ENCODE measurements at places on chromosomes 16 and 17.

DNA sequence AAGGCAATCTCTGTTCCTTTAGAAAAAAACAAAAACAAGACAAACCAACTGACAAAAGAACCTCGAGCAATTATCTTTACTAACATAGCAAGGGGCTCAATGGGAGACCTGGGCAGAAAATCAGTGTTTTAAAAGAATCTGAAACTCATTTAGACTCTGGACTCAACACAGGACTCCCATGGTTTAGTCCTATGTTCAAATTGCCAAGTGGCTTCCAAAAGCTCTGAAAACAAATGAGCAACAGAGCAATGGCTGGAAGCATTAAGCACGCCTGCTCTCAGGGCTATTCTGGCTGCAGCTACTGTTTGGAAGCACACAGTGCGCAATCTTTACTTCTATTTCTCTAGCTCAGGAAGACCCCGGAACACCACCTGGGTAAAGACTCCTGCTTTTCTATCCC is 162.0 kb downstream of the AATF start:
- DNase-seq = no peak

GRCh38 chr17:60391471-60392041 is 377 bp downstream of the USP32 start:
- no peak for DNase-seq

GRCh38 chr16:66083171-66083570 is 283.3 kb upstream of the CDH5 start:
- no peak for DNase-seq

DNA sequence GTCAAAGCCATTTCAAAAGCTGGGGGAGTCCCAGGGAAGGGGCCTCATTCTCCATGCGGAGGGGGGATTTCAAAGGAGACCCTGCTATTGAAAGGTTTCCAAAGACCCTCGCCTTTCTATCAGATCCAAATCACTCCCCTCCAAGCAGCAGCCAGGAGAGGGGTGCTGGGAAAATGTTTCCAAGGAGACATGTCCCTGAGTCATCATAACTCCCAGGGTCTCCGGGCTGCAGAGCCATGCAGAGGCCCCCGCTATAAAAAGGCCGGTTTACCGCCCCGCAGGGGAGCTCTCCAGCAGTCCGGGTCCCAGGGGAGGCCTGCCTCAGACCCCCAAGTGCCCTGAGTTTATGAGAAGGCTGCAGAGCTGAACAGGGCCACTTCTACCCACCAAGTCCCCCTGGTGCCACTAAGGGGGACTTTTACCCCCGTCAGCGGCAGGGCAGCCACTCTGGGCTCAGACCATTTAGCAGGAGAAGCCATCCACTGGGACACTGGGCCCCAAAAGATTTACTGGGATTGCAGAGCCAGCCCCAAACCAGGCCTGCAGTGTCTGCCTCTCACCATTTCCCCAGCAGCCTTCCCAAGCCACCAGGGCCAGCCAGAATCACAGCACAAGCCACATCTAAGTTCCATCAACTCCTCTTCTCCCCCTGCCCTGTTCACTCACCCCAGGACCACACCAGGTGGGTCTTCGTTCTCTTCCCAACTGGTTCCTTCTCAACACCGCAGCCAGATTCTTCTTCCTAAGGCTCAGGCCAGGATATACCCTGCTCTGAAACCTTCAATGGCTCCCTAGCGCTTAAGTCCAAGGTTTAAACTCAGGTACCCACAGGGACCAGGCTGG is 234.4 kb downstream of the ZNF423 start:
- no peak for DNase-seq

GRCh38 chr17:39485555-39485954 is 24.3 kb downstream of the CDK12 start:
- DNase-seq = no peak

- peak; percentile 21 for DNase-seq
These were observed 31.7 kb downstream of the OSBPL7 start for GRCh38 chr17:47789611-47790561.

- DNase-seq = no peak
These were observed 358 bp upstream of the ARHGDIG start for GRCh38 chr16:280005-280460.

- no peak for DNase-seq
These were observed 1.1 kb downstream of the MPP2 start for GRCh38 chr17:43905985-43906852.

DNA sequence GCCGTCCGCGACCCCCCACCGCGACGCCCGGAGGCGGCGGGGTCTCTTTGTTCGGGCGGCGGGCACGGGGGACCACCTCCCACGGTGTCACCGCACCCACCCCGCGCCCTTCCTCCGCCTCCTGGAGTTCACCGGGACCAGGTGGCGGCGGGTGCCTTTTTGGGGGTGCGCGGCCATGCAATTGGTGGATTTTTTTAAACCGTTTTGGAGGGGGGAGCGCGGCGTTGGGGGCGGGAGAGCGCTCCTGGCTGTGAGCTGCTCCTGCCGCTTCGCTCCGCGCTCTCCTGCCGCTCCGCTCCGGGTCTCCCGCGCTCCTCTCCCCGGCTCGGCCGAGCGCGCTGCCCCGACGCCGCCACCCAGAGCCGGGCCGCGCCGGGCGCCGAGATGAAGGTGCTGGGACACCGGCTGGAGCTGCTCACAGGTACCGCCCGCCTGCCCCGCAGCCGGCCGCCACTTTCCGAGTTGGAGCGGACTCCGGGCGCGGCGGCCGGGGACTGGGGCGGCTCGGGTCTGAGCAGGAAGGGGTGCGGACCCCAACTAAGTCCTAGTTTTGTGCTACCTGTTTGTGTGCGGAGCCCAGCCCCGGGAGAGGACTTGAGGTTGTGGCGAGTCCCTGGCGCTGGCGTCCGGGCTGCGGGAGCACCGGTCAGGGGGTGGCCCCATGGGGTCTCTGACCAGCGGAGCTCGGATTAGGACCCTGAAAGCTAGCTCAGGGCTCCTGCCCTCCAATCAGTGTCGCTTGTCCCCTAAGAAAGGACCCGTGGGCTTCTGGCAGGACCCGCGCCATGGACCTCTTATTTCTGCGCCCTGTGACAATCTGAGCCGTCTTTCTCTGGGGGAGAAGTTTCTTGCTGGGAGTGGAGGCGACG is 35.7 kb upstream of the NDRG4 start:
- DNase-seq = no peak

GRCh38 chr17:205148-205669 is 23.8 kb upstream of the DOC2B start:
- DNase-seq = no peak

GRCh38 chr17:49903523-49903922 is 55.7 kb upstream of the TAC4 start:
- DNase-seq = no peak

DNA sequence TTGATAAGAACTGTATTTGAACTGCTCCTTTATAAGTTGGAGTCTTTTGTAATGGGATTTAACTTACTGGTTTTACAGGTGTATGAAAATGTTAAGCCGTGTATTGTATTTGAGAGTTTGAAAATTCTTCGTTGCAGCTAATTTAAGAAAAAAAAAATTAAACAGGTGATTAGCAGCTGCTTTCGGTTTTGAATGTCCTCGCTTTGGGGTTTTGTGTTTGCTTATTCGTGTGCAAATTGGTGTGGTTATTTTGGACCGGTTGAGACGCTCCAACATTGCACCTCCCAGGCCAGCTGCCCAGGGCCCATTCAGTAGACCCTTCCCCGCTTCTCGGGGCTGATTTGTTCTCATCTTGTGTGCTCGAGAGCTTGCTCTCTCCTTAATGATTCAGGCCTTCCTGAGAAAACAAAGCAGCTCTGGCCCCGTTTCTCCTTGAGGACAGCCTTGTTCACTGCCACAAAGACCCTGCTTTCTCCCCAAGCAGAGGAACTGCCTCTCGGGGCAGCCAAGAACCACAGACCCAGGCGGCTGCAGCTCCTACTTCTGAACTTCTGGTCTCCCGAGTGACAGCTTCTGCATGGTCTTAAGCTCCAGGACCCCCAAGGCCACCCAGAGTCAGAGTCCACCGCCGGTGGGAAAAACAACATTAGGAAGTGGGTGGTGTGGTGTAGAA is 100.5 kb downstream of the MSI2 start:
- DNase-seq = no peak

- DNase-seq = no peak
These were observed 6.1 kb upstream of the PRSS8 start for GRCh38 chr16:31141489-31142108.

- DNase-seq = peak; percentile 91
These were observed at the start of the genes CHTF8 and UTP4 for GRCh38 chr16:69132424-69133252. Gene CHTF8 (minus strand): TSS chr16:69132588. CDS start chr16:69121458, 11,130 bp downstream. Gene UTP4 (plus strand): TSS chr16:69132649. CDS start chr16:69133460, 811 bp downstream.

DNA sequence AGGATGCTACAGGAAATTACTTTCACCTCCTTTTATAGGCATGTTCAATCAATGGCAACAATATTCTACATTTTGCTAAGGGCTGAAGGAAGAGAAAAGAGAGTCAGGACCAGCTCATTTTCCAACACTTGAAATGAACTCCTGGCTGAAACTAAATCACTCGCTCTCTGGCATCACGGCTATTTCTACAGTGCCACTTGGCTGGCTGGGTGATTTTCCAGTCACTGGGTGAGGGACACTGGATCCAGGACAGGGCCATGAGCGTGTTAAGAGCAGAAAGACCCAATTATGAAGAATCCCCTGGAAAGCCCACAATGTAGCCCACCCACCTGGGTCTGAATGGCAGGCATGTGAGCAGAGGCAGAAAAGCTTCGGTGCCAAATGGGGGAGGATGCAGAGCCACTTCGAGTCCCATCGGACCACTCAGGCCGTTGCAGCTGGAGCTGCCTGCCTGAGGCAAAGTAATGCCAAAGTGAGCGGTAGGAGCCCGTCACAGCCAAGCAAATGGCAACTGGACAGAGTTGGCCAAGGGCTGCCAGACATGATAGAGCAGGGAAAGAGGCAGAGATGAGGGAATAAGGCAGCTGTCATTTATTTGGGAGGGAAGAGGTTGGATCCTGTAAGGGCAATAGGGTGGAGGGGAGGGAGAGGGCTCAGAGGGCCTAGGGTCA is 246.2 kb downstream of the STX8 start:
- DNase-seq = no peak

- no peak for DNase-seq
These were observed 7.2 kb downstream of the TIMM22 start for GRCh38 chr17:1003972-1004768.

- DNase-seq = no peak
These were observed 9.7 kb downstream of the GUCY2D start for GRCh38 chr17:8012045-8012580.

DNA sequence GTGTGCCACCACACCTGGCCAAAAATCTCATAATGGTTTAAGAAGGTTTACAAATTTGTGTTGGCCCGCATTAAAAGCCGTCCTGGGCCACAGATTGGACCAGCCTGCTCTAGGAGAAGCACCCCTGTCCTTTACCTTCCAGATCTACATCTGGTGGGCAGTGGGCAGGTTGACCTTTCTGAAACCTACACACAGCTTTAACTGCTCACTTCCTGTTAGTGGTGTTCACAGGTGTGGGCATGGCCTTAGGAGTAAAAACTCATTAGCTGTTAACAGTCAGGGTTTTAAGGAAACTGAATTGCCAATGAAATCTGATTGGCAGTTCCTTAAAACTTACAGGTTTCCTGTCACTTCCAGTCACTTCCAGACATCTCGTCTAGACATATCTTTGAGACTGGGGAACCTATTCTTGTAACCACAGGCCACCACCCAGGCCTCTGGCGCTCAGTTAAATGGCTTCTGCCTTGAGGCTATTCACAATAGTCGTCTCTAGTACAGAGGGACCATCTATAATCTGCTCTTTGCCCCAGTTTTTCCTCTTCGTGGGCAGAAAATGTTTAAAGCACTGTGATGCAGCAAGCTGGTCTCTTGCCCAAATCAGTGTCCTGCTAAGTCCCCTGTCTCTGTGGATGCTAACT is 29.3 kb downstream of the GNGT2 start:
- no peak for DNase-seq

DNA sequence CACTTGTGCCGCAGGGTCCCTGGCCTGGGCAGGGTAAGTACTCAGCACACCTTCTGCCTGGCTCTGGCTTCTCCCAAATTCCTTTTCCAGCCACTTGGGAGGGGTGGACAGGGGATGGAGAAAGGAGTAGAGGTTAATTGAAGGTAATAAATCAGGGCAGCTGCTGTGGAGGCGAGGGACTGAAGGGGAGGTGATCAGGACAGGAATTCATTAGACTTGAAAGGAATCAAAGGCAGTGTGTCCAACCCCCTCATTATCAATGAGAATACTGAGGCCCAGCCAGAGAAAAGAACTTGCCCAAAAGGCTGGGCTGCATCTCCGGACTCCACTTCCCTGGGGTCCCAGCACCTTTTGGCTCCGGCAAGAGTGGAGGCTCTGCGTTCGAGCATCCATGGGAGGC is 2.4 kb downstream of the SOST start:
- no peak for DNase-seq

Measured in CD8-positive, alpha-beta T cell (primary cell).